ENCODE measurements at places on chromosomes 11 and 22.

DNA sequence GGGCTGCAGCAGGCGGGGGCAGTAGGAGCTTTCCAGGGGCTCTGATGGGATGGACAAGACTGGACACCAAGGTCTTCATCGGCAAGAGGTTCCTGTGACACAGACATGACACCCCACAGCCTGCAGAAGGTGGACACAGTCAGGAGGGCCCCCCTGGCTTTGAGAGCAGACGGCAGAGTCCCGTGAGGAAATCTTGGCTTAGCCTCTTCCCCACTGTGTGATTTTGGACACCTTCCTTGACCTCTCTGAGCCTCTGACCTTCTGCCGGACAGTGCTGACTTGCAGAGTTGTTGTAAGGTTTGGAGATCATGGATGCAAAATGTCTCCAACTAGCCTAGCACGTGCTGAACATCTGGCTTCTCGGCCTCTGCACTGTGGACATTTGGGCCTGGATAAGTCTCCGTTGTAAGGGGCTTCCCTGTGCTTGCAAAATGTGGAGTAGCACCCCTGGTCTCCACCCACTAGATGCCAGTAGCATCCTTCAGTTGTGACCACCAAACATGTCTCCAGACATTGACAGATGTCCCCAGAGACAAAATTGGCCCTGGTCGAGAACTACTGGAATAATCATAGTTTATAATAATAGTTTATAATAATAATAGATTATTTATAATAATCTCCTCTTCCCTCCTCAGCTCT, 54.6 kb downstream of the MCM5 start:
- DNase-seq: no peak

DNA sequence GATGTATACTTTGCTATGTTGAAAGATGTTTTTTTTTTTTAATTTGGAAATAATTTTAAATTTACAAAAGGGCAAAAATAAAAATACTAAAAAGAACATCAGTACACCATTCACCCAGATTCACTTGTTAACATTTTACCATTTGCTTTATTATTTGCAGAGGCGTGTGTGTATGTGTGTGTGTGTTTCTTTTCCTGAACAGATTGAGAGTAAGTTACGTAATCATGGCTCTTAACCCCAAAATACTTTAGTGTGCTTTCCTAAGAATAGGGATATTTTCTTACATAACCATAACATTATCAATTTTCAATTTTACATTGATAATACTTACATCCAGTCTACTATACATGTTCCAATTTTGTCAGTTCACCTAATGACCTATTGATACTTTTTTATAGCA, 91.5 kb upstream of the HORMAD2 start:
- no peak for DNase-seq

DNA sequence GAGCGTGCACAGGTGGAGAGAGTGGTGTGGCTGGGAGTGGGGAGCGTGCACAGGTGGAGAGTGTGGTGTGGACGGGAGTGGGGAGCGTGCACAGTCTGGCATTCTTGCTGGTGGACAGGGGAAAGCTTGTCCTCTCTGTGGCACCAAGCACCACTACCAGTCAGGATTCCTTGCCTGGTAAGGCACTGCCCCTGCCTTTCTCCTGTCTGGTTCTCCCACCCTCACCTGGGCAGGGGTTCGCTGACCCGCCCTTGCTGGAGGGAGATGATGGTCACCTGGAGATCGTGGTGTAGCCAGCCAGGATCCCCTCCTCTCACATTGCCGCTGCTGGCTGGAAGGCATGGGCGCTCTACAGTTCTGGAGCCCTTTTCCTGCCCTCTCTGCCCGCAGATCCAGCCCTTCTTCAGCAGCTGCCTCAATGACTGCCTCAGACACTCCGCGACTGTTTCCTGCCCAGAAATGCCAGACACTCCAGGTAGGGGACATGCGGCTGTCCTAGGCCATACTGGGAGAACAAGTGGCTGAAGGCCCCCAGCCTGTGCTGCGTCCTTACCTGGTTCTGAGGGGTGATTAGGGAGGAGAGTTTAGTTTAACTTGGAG, 16.7 kb downstream of the TMEM121B start:
- DNase-seq: no peak

DNA sequence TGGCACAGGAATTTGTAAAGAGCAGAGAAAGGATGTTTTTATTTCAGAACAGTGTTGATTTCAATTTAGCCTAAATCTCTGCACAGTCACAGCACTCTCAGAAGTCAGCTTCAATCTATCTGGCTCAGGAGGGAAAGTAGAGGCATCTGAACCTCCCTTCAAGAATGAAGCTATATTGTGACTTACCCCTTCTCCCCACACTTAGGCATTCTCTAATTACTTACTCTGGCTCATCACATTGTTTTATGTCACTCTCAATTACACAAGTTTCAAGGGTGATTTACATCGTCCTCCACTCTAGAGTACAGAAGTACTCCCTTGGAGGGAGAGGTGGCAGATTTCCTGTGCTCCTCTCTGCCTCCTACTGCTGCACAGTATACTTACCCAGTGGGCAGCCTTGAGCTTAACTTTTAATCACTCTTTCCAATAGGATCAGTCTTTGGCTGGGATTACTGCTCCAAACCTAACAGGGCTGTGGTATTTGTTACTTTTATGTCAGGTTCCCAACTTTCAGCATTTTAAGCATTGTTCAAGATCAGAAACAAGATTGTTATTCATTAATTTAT, 211.4 kb downstream of the AASDHPPT start:
- no peak for DNase-seq

GRCh38 chr11:6663794-6664469, 8.3 kb upstream of the DCHS1 start:
- DNase-seq: no peak

GRCh38 chr11:27703481-27703880, 3.2 kb upstream of the BDNF start:
- no peak for DNase-seq

- DNase-seq: no peak
Observed at GRCh38 chr11:133127741-133128140, 404.6 kb downstream of the OPCML start.

- no peak for DNase-seq
Observed at GRCh38 chr11:12591706-12592105, 82.5 kb upstream of the TEAD1 start.

DNA sequence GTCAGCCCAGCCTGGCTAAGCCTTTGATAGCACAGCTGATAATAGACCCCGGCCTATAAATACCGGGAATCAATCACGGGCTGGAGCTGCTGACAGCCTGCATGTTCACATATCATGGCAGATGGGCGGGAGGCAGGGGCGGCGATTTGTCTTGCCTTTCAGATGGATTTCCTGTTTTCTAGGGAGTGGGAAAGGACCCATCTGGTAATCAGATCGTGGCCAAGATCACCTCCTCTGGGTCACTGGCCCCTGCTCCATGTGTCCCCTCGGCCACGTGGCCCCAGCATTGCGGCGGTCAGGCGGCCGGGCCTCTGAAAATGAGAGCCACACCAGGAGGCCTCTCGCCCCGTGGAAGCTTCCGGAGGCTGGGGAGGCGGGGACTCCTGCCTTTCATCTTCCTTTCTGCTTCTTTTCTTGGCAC, 36.6 kb downstream of the SMIM38 start:
- DNase-seq: no peak

DNA sequence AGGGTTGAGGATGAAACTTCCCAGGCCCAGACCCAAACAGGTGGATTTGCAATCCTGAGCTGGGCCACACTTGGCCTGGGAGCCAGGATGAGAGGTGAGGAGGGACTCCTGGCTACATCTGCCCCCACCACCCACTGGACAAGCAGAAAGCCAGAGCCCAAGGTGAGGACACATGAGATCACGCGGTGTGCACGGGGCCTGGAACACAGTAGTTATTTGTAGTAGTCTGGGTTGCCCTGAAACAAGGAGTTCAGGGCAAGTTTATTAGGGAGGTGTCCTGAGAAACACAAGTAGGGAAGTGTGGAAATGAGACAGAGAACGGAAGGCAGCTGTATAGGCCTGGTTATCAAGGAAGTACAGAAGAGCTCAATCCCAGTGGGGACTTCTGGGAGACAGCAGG, 647 bp upstream of the SEC14L6 start:
- DNase-seq: no peak

- no peak for DNase-seq
Observed at GRCh38 chr11:71228961-71229360, 23.4 kb downstream of the SHANK2 start.

DNA sequence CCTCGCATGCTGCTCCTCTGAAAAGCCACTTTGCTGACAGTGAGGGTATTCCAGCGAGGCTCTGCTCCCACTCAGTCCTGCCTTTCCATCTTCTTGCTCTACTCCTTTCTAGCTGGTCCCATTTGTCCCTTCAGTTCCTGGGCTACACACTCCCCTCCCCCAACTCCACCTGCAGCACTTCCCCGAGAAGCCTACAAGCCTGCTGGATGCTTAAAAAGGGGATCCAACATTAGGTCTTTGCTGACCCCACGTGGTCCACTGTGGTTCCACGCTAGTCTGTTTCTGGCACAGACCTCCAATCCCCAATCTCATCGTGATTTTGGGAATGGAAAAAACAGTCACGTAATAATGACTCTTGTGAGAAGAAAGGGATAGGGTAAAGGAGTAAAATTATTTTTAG, 121.6 kb upstream of the SNX19 start:
- DNase-seq: no peak

GRCh38 chr11:104394508-104394907, 230.6 kb upstream of the PDGFD start:
- DNase-seq: no peak

DNA sequence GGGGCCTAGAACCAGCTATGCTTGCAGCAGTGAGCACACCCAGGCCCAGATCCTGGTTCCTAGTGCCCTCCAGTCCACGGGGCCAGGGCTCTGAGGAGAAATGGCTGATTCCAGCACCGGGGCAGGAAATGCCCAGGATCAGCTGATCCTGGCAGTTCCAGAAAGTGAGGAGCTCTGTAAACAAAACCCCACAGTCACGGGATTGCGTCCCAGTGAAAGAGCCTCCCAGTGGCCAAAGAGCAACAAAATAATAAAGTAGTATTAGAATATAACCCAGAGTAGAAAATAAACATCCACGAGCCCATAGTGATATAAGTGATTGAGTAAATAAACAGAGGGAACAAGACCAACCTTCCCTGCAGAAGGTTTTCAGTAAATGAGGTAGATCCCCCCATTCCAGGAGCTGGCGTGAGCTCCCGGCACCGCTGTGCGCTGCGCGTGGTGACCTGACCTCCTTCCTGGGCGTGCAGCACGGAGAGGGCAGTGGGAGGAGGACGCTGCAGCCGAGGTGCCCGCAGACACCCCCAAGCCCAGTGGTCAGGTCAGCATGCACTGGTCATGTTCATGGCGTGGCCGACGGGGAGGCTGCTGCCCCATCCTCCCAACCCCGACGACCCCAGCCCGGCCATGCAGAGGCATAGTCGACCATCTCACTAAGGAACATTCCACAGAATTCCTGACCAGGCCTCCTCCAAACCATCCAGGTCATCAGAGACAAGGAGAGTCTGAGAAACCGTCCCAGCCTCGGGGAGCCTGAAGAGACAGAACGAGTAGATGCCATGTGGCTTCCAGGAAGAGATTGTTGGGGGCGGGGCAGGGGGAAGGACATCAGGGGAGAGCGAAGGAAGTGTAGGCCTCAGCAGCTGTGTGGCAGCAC, 19.8 kb downstream of the PTDSS2 start:
- no peak for DNase-seq

- DNase-seq: no peak
Observed at GRCh38 chr22:37214731-37215030, 2.4 kb upstream of the SSTR3 start.

DNA sequence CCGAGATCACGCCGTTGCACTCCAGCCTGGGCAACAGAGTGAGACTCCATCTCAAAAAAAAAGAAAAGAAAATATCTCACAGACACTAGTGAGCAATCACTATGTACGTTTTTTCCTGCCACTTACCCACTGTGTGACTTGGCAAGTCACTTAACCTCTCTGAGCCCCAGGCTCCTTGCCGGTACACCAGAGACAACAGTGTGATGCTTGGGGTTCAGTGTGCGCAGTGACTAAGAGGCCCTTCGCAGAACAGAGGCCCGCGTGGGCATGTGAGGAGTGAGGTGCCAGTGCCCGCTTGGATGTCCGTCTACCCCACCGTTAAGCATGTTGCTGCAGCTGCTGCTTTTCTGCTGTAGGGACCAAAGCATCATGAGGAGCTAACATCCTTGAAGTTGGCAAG, 6.7 kb downstream of the OAF start:
- no peak for DNase-seq

DNA sequence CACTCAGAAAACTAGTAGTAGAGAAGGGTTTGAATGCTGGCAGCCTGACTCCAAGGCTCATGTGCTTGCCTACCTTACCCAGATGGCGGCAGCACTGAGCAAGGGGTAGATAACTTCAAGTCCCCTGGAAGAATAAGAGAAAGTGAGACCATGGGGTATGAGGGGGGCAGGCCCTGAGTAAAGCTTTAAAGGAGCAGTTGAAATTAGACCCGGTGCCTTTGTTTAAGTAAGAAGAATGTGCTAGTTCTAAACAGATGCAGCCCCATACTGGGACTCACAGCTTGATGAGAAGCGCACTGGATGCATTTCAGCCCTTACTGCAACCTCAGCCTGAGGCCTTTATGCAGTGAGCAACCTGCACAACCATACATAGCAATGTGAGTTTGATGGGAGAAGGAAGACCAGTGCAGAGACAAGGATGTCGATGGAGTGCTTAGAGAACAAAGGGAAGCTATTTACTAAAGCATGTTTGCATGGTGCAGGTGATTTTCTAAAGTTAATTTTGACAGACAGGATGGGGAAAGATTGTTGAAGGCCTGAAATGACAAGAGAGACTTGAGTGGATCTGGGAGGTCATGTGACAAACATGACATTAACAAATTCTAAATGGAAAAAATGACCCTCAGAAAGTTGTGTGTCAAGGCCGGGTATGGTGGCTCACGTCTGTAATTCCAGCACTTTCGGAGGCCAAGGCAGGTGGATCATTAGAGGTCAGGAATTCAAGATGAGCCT, 27.1 kb upstream of the TMA7B start:
- no peak for DNase-seq

- DNase-seq: no peak
Observed at GRCh38 chr11:103877221-103877620, 159.2 kb upstream of the DDI1 start.

DNA sequence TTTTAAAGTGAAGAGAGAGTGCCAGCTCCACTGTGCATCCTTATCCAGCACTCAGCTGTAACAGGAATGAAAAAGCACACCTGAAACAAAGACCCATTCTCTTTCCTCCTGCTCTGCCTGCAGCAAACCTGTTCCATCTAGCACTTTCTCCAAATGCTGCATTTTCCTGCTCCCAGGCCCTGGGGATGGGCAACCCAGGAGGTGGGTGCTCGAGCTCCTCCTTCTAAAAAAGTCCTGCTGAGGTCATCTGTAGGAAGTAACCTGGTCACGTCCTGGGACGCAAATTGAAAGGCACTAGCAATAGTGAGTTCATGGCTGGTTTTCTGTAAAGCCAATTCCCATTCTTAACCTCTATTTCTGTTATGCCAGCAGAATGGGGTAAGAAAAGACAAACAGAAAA, 173.7 kb downstream of the MAML2 start:
- no peak for DNase-seq

DNA sequence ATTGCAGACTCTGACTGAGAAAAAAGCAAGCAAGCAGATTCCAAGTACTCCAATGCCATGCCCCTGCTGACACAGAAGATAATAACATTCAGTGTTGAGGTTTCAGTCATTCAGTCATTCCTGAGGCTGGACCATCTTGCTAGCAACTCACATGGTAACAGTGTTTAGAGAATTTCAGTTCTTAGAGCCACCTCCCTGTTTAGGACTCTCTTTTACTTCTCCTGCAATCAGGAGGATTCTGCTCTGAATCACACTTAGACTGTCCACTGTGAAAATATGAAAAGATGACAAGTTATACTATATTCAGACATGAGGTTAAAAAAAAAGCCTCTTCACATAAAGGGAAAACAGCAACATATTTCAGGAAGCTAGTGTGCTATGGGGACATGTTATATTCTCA, 183.9 kb upstream of the CTSC start:
- DNase-seq: no peak

- DNase-seq: no peak
Observed at GRCh38 chr22:30655532-30655931, 12.1 kb downstream of the DUSP18 start.

Data from omental fat pad (tissue), 4 donors.